Kidney epithelial cell (primary cell): ENCODE measurements at places on chromosomes 3 and 15. TPM values are rescaled to one million over a fixed set of nuclear protein-coding genes. Genes with fewer than 3 reads are reported as not detected.

DNA sequence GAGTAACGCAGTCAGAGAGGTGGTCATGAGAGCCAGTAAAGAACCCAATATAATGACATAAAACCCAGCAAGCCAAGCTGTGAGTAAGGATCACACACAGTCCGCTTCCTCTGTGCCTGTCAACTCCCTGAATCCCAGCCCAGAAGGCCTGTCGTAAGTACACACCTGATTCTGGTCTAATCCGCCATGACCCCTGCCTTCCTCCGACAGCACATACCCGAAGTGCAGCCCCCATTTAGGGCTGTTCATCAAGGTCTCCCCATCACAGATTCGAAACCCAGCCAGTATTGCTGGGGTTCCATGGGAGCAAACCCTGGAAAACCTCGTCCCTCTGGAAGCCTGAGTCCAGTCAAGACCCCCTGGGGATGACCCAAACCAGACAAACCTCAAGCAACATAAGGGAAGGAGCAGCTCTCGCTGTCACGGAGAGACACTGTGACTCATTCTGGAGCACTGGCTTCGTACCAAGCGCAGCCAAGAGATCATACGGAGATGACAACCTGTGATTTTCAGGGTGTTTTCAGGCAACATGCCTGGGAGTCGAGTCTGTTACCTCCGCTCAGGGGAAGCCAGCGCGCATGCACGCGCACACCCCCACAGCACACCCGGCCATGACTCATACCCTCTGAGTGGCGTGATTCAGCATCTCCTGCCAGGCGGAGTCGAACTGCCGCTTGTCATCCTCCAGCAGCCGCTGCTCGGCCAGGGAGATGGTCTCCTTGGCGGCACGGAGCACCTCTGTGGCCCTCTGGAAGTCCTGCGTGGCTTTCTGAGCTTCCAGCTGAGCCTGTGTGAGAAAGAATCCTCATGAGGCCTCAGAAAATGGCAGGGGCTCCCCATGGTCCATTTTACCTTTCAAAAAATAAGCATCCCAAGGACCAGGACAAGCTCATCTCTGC lies 63.0 kb downstream of the SH3BP5 start:
- DNase-seq: peak; percentile 75

Gene IP6K2
- total RNA-seq: 81.2 and 109 TPM in 2 replicates

DNA sequence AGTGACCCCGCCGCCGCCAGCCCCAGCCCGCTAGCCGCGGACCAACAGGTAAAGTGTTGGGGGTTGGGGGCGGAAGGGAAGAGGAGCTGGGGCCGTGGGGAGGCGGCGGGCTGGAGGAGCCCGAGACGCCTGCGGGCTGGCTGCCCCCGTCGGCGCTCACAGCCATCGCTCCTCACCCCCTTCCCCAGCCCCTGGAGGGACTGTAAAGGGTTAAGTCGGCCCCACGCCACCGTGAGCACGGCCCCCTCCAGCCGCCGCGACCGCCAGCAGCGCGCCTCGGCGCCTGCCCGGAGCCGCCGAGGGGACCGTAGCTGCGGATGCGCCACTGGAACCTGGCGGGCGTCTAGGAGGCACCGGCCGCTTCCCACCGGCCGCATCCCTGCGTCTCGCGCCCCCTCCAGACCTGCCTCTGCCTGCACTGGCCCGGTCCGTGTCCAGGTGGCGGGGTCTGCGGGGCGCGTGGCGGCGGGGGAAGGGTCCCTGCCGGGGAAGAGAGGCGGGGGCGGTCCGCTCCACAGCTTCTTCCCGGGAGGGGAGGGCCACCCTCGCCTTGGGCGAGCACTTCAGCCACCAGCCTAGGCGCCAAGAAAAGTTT lies 522 bp downstream of the MED12L start:
- no peak for DNase-seq

DNA sequence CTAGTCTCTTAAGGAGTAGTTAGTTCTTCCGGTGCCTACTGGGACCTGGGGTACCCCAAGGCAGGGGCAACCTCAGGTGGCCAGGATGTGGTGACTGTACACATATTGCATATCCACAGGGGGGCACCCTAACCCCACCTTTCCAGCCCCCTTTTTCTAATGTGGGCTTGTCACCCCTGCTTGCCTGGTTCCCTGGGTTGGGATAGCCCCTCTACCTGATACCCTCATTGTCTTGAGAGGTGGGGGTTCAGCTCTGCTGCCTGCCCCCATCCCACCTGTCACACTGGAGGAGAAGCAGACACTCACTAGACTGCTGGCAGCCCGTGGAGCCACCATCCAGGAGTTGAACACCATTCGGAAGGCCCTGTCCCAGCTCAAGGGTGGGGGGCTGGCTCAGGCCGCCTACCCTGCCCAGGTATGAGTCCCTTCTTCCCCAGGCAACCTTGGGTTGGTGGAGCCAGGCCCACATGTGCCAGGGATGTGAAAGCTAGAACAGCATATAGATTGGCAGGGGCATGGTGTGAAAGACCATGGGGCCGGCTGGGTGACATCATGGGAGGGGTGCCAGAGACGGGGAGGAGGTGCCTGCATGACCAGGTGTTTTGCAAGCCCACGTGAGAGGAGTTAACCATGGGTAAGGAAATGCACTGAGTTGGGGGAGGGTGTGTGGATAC lies 4.0 kb downstream of the GLYCTK start:
- no peak for DNase-seq

Gene TBC1D21
- total RNA-seq: not detected in 2 replicates

DNA sequence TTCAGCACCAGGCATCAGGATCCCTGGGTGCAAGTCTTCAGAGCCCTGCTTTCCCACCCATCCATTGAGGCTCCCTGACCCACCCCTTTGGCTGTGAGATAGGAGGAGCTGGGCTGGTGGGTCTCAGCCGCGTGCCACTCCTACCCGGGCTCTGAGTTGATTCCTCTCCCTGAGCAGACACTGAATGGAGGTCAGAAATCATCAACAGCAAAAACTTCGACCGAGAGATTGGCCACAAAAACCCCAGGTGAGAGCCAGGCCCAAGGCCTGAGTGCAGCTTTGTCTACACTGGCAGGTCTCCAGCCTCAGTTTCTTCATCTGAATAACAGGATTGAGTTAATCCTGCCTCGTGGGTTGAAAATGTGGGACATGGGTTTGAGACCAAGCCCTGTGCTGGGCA lies 7.8 kb downstream of the TMEM43 start:
- no peak for DNase-seq

GRCh38 chr3:56456117-56456516 lies 12.2 kb downstream of the ERC2 start:
- no peak for DNase-seq

DNA sequence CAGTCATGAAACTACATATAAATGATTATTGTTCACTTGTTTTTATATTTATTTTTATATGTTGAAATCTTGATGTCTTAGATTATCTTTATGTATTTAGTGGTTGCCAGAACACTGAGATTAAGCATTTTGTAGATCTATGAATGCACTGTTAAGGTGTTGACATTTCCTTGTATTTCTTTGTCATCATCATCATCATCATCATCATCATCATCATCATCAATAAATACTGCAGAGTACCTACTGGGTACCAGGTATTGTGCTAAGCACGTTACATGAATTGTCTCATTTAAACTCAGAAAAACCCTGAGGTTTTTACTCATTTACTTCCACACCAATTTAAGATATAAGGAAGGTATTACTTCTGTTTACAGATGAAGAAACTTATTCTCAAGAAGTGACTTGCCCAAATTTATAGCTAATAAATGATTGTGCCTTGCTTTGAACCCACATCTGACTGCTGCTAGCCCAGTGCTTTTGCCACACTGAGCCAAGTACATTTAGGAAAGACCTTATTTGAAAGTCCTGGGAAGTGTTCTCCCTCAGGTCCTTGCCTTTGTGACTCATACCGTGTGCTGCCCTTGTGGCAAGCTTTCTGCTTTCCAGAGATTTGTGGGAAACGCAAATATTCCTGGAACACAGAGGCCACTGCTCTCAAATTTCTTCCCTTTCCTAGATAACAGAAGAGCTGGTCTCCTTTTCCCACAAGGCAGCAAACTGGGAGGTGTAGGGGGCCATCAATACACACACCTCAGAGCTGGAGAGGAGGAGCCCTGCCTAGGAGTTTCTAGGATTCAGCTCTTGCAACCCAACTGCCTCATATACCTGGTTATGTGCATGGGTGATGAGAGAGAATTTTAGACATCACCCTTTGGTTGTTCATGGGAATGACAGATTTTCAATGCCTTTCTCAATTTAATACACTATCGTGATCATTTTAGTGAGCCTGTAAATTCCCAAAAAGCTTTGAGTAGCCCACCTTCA lies 115.4 kb upstream of the C15orf61 start:
- peak; percentile 43 for DNase-seq

DNA sequence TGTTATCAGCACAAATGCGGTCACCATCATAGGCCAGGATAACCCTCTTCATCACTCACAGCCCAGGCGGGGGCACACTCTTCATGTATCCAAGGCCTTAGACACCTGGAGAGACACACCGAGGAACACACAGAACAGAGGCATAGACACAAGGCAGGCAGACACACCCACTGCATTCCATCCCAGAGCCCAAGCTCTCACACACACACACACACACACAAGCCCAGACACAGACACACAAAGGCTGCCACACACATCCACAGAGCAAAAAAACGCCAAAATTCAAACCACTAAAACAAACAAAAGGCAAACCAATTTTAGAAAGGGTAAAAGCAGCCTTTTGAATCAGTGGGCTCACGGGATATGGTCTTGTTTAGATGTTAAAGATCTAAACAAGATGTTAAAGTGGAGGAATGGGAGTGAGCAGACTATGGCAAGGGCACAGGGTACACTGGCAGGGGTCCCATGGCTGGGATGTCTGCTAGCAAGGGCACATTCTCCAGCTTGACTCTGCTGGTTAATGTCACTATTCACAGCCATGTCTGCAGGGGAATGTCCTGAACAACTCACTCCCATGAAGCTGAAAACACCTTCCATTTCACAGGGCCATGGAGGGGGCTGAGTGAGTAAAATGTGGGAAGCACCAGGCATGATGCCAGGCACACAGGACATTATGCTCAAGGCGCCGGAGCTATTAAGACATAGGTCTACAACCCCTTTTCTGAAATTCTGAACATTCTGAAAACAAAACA lies 14.9 kb upstream of the CRABP1 start:
- no peak for DNase-seq

- no peak for DNase-seq
Measured at GRCh38 chr15:77607894-77608261, 24.8 kb downstream of the LINGO1 start.

GRCh38 chr3:134883697-134884385 lies 88.8 kb downstream of the EPHB1 start:
- no peak for DNase-seq

Gene ISLR
- total RNA-seq: 0.25 and 0.48 TPM in 2 replicates

GRCh38 chr15:69712991-69713390 lies 260.4 kb downstream of the RPLP1 start:
- DNase-seq: no peak

GRCh38 chr15:38867556-38867955 lies 302.9 kb upstream of the RASGRP1 start:
- DNase-seq: no peak

Gene THSD4
- total RNA-seq: 17.7 and 19.6 TPM in 2 replicates
